Iris pigment epithelial cell (primary cell): ENCODE measurements at places on chromosomes 12 and 14.

DNA sequence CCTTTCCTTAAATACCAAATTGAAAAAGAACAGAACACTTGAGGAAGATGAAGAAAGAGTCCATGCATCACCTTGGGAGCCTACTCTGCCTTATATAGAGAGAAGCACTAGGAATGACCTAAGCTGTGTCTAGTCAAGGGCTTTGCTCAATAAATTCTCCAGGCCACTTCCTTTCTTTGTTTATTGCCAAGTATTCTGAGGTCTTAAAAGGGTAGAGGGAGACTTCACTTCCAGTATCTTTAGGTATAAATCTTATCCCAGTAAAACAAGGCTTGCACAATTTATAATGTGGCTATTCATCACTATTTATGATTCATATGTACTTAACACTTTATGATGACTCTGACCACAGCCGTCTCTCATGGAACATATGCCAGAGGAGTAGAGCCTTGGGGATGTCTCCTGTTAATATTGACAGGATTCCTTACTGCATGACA is 85.1 kb upstream of the ARHGAP5 start:
- peak; percentile 96 for DNase-seq

DNA sequence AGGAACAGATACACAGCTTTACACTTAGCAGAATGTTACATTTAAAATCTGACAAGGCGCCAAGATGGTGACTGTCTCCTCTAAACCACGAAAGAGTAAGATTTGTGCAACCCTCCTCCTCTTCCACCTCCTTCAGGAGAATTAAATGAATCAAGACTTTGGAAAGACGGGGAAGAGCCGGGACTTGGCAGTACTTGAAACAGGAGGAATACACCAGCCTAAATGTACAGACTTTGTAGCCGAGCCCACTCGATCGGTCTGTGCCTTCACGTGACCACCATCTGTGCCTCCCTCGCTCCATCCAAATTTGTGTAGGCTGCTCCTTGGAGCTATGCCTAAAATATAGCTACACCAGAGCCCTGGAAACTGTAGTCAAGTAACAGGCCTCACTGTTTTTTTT is 38.3 kb downstream of the SSPN start:
- DNase-seq = no peak

DNA sequence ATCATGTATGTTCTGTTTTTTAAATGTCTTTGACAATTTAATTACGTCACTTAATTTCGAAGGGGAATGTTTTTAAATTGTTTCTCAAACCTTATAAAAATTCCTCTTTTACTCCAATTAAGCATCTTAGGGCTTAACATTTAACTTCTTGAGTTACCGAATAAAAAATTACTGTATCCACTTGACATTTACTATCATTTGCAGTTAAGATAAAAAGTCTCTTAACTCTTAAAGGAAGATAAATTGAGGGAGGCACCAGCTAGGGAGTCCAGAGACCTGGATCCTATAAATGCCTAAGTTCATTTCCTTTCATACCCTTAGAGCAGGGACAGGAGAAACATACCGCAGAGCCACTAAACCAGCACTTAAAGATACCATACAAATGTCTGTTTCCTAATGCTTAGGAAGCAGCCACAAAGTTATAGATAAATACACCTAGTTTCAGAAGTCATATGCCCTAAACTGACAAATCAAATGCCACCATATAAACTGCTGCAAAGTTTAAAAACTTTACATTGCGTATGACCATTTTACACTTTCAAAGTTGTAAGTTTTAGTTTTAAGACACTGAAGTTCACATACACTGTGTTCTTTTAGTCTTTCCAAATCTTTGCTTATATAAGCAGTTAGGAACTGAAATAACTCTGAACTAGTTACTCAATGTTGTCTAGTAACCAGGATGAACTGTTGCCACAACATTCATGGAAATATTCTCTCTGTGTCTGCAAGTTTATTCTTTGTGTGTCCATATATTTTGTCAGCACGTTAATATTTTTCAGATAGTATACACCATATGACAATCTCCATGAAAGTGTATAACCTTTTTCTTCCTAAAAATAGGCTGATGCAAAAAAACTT is 71.2 kb downstream of the GALNT4 start:
- peak; percentile 90 for DNase-seq

DNA sequence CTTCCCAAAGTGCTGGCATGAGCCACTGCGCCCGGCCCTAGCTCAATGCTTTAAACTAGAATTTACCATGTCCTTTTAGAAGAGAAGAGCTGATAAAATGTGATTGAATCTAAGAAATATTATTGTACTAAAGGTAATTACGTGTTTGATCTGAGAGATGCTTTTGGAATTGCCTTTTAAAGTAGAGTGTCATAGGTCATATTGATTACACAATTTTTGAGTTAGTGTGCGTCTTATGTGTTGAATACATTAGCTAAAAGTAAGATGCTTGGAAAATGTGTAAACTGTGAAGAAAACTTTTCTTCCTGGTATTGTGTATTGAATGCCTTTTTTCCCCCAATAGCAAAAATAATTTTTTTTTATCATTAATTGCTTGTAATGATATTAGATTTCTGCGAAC is 41.7 kb downstream of the MIA2 start:
- no peak for DNase-seq

- DNase-seq = no peak
Measured at GRCh38 chr12:51852404-51853137, 4.1 kb upstream of the FIGNL2 start.

GRCh38 chr14:46717211-46717610 is 65.6 kb upstream of the RPL10L start:
- DNase-seq = peak; percentile 0

GRCh38 chr12:132049876-132050275 is 94.2 kb downstream of the DDX51 start:
- no peak for DNase-seq

- DNase-seq = no peak
Measured at GRCh38 chr12:114396869-114397719, 8.8 kb downstream of the TBX5 start.

DNA sequence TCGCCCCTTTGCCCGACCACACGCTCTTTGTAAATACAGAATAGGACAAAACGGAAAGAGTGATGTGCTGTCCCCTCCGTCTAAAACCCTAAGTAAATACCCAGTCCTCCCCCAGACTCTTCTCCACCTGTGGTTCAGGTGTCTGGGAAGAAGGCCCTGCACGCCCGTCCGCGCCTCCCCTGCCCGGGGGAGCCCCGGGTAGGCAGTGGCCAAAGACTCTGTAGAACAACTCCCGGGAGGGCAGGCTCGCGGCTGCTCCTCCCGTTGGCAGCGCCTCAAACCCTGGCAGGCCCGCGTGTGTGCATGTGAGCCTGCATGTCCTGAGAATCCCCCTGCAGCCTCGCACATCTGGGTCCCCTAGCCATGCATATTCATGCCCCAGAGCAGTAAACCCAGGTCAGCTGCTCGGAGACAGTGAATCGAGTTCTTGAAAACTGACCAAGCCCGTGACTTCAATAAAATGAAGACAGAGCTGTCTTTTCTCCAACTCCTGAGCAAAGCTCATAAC is 165.8 kb downstream of the MON2 start:
- peak; percentile 24 for DNase-seq

DNA sequence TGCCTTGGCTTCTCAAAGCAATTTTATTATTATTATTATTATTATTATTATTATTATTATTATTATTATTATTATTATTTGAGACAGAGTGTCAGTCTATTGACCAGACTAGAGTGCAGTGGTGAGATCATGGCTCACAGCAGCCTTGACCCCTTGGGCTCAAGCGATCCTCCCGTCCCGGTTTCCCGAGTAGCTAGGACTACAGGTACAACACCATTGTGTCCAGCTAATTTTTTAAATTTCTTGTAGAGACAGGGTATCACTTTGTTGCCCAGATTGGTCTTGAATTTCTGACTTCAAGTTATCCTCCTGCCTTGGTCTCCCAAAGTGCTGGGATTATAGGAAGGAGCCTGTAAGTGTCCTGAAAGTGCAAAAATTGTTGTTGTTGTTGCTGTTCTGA is 11.6 kb upstream of the AP4S1 start:
- no peak for DNase-seq

DNA sequence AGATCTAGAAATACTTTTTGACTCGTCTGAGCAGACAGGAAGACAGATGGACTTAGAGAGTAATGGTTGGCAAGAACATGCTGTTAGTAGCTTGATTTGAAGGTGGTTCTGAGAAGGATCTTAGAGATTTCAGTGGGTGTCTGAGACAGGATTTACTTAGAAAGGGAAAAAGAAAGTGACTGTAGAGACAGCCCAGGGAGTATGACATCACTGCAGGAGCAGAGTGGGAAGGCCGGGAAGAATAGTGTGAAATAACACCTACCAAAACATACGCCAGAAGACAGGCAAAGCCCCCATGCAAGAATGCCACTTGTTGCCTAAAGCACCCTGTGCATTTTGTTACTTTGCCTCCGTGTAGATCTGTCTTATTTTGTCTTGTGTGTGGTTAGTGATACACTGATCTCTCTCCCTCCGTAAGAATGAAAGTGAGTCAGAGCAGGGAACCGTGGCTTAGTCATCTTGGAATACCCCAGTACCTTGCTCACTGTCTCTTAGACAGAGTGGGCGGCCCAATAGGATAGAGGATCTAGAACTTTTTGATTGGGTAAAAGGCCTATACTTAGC is 161.3 kb upstream of the IFNG-AS1 start:
- DNase-seq = peak; percentile 99

- DNase-seq = no peak
Measured at GRCh38 chr14:25259470-25259869, 209.5 kb upstream of the STXBP6 start.

- no peak for DNase-seq
Measured at GRCh38 chr14:75993567-75994041, 8.0 kb downstream of the IFT43 start.

DNA sequence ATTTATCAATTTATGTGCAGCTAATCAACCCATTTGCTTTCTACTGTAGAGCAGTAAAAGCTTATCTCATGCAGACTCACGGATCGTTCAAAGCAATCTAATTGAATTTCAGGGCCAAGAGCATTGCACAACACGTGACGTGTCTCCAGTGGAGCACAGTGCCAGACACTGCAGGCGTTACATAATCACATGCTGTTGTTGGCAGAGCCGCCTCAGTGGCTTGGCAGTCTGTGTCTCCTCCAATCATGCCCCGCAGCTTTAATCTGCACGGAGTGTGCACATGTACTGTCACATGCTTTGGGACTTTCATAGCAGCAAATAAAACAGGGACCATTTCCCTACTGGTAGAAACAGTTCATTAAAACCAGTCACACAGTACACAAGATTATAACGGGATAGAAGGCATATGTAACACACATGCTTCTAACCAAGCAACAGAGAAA is 309.3 kb downstream of the ITPR2 start:
- peak; percentile 98 for DNase-seq

DNA sequence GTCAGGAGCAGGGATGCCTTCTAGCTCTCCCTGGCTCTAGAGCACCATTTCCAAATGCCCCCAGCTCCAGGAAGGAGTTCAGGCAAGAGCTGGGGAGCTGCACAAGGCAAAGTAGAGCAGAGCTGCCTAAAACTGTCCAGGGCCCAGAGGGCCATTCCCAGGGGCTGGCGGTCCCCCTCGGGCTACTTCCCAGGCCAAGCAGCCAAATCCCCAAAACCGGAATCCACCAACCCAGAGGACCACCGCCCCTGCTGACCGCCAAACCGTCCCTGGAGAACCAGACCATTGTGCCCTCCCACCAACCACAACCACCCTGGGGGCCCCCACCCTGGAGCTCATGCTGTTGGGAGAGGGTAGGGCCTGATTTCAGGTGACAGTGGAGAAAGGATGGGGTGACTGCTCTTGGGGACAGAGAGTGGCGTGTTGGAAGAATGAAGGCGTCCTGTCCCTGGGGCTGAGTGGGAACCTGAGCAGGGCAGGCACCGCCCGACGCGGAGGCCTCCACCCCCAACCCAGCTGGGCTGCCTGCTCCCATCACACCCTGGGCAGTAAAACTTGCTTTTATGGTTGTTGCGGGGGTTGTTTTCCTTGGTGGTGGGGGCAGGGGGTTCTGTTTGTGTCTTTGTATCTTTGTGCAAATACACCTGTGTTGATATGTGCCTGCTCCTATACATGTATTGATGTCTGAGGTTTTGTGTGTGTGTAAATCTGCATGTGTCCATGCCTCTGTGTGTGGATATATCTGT is 24.0 kb upstream of the KRT78 start:
- no peak for DNase-seq

DNA sequence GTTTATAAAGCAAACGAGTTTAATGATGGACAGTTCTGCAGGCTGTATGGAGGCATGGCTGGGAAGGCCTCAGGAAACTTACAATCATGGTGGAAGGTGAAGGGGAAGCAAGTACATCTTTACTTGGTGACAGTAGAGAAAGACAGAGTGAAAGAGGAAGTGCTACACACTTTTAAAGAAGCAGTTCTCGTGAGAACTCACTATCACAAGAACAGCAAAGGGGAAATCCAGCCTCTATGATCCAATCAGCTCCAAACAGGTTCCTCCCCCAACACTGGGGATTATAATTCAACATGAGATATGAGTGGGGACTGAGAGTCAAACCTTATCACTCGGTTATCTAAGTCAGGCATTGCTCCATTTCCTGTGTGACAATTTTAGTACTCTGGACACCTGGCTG is 189.9 kb upstream of the CNTN1 start:
- no peak for DNase-seq

DNA sequence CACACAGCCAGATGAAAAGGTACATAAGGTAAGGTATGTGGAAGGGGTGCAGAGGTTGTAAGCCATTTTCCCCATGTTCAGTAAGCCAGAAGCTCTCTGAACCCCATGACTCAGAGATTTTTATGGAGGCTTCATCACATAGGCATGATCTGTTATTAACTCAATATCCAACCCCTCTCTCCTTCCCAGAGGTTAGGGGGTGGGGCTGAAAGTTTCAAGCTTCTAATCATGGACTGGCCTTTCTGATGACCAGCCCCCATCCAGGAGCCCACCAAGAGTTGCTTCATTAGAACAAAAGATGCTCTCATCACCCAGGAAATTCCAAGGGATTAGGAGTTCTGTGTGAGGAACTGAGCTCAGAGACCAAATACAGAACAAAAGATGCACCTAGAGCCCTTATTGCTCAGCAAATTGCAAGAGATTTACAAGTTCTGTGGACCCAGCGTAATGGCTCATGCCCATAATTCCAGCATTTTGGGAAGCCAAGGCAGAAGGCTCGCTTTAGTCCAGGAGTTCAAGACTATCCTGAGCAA is 103.2 kb upstream of the DAAM1 start:
- peak; percentile 58 for DNase-seq

DNA sequence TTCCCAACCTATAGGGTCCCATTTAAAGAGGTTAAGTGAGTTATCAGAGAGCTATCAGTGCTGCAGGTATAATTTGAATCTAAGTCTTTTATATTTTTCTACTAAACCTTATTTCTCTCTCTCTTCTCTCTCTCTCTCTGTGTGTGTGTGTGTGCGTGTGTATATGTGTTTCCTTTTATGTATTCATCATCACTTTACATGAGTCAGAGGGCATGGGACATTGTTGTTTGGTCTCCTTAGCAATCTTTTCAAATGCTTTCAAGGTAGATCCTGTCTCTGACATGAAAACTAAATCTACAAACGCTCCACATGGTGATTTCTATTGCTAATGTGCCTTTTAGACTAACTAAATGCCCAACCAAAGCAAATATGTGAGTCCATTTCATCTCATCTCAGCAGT is 459.7 kb downstream of the BTG1 start:
- DNase-seq = peak; percentile 52

DNA sequence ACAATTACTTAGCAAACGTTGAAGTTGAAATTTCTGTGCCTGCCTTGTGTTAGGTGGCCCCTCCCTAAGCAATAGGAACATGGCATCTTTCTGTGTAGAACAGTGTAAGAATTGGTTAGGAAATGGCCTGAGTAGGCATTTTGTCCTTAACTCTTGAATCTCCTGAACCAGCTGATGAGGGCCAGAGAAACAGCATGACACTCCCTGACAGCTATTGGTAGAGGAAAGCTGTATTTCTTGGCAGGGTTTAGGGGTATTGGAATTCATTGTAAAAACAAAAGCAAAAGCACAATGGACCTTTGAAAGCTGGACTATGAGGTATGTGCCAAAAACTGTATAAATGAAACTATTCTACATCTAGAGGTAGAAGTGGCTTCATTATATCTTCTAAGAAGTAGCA is 40.6 kb upstream of the LRTM2 start:
- peak; percentile 81 for DNase-seq
